ENCODE measurements at places on chromosomes 7 and 10.

DNA sequence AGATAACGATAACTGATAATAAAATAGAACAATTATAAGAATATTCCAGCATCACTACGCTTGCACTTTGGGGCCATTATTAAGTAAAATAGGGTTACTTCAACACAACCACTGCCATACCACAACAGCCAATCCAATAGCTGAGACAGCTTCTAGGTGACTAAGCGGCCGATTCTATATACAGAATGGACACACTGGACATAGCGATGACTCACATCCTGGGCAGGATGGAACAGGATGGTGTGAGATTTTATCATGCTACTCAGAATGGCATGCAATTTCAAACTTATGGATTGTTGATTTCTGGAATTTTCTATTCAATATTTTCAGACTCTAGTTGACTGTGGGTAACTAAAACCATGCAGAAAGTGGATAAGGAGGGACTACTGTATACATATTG, 920.9 kb downstream of the LRMDA start:
- no peak for DNase-seq

- peak; percentile 75 for DNase-seq
These were observed 590.4 kb upstream of the PFKP start for GRCh38 chr10:2476812-2477553.

DNA sequence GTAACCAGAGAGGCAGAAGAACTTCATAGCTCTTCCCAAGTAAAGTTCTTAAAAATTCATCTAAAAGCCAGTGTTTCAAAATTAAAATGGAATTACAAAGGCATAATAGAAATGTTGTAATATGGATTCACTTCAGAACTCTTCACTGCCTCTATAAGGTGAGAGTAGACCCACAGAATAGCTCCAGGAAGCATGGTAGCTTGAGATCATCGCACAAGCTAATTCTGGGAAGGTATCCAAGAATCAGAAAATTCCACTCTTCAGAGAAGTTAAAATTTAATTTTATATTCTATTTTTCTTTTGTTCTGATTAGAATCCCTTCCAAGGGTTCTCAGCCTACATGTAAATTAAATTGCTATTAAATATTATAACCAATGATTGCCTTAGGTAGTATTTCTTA, 1.5 kb upstream of the DHX32 start:
- no peak for DNase-seq

DNA sequence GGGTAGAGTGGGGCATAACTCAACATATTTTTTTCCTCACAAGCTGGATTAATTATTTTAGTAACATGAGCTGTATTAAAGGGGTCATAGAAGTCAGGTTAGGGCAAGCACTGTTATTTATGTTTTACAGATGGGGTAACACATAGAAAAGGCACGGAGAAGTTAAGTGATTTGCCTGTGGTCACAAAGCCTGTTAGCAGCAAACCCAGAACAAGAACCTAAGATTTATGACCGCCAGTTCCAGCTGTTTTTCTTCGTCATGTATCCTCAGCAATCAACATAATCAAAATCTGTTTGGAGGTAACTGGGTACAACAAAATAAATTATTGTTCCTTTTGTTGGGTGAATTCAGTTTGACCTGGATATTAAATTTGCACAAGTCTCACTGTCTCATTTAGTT, 57.2 kb upstream of the BET1 start:
- DNase-seq: no peak

DNA sequence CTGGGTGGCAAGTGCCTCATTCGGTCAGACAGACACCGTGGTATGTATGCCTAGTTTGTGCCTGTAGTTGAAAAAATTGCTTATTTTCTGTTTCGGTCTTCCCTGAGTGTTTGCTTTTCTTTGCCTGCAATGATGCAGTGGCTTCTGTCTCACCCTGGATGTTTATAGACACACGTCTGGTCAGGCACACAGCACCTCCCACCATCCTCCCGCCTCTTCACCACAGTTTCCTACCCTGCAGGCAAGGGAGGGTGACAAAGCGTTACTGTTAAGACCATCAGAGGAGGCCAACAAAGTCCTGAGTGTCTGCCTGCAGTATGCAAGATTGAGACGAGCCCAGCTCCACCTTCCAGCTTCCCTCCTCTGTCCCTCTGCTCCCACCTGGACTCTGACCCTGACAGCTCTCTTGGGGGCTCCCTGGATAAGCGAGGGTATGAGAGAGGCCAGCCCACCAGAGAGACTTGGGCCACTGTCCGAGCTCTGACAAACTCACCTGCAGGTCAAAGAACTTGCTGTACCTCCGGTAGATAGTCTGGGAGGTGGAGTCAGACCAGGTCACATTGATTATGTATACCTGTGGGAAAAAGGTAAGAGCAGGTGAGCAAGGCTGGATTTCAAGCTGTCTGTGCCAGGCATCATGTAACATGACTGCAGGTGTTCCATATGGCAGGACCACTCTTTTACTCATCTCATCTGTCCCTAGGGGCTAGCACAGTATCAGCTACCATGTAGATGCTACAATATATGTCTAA, 54.4 kb downstream of the SH3PXD2A start:
- DNase-seq: no peak

DNA sequence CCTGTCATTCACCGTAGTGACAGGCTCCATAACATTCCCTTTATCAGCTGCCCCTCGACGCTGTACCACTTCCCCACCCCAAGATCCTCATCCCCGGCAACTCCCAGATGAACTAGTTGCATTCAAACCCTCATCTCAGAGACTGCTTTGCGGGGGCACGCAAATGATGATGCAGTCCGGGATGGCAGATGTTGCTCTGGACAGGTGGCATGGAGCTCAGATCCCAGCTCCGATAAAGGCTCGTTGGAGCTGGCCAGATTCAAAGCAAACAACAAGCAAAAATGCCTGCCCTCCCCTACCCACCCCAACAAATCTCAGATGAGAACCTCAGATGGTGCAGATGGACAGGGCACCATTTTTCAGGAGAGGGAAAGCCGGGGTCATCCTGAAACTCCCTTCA, 46.7 kb downstream of the CARD11 start:
- no peak for DNase-seq

DNA sequence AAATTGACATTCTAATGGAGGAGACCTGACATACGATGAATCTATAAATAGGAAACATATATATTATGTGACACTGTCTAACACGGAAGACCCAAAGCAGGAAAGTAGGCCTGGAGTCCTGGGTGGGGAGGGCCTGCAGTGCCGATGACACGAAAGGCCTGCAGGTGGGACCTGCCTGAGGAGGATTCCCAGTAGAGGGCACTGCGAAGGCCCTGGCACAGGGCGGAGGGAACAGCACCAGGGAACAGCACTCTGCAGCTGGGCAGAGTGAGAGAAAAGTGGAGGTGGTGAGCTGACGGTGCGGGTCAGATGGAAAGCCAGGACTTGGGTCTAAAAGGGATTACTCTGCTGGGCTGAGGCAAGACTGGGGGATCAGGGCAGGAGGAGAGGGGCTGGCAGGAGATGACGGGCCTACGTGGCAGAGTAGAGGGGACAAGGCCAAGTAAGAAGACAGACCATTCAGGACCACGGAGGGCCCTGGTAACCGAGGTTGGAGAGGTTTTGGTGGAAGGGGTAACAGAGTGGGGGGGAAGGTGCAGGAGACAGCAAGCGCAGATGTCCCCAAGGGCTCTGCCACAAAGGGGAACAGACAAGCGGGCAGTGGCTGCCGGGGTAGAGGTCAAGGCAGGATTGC, 8.1 kb downstream of the ZNF746 start:
- DNase-seq: no peak

GRCh38 chr10:125260260-125260659, 99.9 kb upstream of the CTBP2 start:
- no peak for DNase-seq

DNA sequence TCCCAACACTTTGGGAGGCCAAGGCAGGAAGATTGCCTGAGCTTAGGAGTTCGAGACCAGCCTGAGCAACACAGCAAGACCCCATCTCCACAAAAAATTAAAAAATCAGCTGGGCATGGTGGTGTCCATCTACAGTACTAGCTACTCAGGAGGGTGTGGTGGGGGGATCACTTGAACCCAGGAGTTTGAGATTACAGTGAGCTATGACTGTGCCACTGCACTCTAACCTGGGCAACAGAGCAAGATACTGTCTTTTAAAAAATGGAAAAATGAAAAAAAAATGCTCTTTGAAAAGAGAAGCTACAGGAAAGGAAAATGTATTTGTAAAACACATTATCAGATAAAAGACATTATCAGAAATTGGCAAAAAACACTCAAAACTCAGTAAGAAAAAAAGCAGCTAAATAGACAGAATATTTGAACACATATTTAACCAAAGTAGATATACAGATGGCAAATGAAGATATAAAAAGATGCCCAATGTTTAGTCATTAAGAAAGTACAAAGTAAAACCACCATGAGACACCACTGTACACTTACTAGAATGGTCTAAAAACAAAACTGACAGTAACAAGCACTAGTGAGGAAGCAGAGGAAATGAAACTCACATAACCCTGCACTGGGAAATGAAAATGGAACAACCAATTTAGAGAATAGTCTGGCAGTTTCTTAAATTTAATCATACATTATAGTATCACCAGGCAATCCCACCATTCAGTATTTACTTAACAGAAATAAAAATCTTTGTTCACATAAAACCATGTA, 40.5 kb downstream of the NRBF2 start:
- DNase-seq: no peak

DNA sequence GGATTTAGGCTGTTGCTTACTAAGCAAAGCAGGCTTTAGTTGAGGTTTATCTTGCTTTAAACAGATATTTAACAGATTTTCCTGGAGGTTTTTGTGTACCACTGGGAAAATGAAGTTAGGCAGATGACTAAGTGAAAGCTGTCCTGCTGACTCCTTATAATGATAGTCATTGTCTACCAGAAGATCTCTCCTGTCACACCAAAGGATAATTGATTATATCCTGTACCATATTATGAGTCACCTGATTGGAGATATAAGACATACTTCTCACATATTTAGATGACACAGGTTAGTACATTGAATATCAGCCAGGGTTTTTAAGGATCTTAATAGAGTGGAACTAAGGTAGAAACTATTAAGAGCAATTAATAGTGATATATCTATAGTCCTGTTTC, 68.4 kb downstream of the PTEN start:
- DNase-seq: no peak

GRCh38 chr7:103690242-103690974, 244.4 kb upstream of the SLC26A5 start:
- DNase-seq: no peak

DNA sequence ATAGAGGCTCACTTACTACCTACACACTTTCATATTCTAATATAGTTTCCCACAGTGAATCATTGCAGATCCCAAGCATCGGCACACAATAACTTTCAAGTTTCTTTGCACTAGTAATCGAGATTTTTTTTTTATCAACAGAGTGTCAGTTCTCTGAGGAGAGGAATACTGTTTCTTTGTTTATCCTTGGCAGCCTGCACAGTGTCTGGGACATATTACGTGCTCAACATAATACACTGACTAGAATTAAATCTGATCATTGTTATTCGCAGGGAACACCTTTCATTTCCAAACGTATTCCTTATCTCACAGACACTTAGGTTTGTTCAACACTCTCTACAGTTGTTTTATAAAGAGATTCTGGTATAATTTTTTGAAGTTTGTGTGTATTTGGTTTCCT, 95.3 kb downstream of the CACNA2D1 start:
- DNase-seq: no peak

GRCh38 chr10:116777006-116777405, 34.6 kb upstream of the HSPA12A start:
- no peak for DNase-seq

DNA sequence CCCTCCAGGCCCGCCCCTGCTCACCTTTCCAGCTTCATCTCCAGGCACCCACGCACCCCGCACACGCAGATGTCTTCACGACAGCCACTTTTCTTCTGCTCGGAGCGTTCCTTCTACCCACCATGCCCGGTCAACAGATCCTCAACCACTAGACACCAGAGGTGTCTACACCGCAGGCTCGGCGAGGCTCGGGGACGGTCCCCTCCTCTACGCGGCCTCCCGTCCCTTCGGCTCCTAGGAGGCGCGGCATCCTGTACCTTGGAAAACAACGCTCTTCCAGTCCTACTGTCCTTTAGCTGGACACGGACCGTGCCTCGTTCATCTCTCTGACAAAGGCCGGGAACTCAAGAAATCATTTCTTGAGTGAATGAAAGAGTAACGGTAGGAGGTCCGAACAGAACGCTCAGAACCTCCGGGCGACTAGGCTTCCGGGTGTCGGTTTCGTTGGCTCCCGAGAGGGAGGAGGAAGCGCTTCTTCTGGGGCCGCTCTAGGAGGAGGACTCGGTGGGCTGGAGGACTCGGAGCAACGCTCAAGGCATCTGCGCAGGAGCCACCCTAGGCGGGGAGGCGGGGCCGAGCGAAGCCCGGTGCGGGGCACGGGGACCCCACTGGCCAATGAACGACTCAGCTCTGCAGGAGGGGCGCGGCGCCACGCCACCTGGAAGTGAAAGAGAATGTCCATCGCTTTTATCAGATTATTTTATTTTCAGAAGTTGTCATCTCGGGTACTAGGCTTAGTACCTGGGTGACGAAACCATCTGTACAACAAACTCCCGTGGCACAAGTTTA, 7.2 kb upstream of the FIS1 start:
- DNase-seq: peak; percentile 98

GRCh38 chr7:23072048-23072447, 33.5 kb upstream of the KLHL7 start:
- no peak for DNase-seq

GRCh38 chr10:122191936-122192541, 79.1 kb upstream of the BTBD16 start:
- DNase-seq: no peak

DNA sequence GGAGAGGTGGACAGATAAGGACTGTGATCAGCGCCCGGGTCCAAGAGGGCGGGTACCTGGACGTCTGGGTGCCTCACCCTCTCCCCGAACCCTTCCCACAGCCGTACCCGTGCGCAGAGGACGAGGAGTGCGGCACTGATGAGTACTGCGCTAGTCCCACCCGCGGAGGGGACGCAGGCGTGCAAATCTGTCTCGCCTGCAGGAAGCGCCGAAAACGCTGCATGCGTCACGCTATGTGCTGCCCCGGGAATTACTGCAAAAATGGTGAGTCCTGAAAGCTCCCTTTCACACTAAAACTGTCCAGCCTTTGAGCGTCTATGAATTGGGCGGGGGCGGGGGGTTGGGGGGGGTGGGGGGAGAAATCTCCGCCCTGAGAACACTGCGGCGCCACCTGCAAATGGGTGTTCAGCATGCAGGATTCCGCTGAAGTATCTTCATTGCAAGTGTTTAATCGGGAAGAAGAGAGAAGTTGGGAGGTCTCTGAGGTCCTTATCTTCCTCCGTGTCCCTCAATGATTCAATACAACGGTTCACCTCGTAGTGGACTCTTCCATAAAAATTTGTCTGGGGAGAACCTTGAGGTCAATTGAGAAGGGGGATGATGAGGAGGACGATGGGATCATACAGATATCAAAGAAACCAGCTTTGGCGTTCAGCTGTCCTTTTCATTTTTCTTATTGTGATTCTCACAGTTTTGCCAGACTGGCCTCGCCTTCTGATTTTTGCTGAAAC, 906 bp downstream of the DKK1 start:
- no peak for DNase-seq

Data from NCI-H2081 (cell line).